Osteocyte (in vitro differentiated cells): ENCODE measurements at places on chromosomes 7 and 10. TPM values are rescaled to one million over a fixed set of nuclear protein-coding genes. Genes with fewer than 3 reads are reported as not detected.

The TRIM50 gene
- total RNA-seq: not detected in 2 replicates

The SLC29A4 gene
- total RNA-seq: 7.9 and 9.7 TPM in 2 replicates

DNA sequence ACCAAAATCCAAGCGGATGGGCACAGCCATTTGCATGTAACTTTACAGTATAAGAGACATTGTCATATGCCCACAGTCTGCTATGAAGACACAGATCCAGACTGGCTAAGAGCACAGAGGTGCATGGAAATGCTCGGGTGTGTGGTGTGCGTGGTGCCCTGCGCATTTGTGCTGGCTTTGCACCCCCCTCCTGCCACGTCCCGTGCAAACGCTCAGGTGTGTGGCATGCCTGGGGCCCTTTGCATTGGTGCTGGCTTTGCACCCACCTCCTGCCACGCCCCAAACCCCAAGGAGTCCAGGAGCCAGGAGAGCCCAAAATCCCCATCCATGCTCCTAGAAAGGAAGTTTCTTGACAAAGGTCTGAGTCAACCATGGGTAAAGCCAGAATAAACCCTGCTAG lies 306.2 kb downstream of the PTPRN2 start:
- peak; percentile 77 for DNase-seq

DNA sequence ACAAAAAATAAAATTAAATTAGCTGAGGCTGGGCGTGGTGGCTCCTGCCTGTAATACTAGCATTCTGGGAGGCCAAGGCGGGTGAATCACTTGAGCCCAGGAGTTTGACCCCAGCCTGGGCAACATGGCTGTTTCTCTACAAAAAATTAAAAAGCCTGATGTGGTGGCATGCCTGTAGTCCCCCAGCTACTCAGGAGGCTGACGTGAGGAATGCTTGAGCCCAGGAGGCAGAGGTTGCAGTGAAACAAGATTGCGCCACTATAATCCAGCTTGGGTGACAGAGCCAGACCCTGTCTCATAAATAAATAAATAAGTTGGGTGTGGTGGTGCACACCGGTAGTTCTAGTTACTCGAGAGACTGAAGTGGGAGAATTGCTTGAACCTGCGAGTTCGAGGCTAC lies 65.1 kb downstream of the GNA12 start:
- no peak for DNase-seq

DNA sequence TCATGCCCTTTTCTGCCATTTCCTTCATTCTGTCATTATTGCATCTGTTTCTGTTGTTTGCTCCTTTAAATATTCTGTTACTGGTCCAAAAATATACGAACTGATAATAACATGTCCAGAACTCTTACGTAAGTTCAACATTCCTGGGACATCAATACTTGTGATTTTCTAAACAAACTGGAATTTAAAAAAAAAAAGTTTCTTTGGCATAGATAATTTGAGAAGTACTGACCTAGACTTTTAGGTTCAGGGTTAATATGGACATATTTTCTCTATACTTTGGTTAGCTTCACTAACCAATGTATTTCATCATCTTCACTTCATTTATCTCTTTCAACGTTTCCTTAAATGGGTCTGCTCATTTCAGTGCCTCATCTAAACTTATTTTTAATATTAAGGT lies 147.3 kb downstream of the JMJD1C start:
- no peak for DNase-seq

GRCh38 chr7:151518105-151518946 lies 1.4 kb downstream of the RHEB start:
- DNase-seq: no peak

- no peak for DNase-seq
Observed at GRCh38 chr10:101938305-101939007, 94.9 kb upstream of the KCNIP2 start.

DNA sequence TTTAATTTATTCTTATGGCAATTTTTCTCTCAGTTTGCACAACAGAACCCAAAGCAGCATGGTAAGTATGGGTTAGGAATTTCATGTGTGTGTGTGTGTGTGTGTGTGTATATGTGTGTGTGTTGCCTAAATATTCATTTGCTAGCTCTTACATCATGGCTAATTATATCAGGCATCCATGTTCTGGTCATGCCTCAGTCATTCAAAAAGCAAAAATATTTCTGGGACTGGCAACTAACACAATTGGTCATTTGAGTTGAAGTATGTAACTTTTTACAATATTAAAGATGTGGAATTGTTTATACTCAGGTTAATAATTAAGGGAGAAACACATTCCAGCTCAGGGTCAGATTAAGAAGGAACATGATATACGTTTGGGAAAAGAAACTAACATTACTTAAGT lies 67.6 kb upstream of the PHYHIPL start:
- DNase-seq: no peak
